ENCODE measurements at places on chromosomes 3 and 15.
A peak's percentile ranks its signal among the peaks of the same experiment; 100 is the strongest.

DNA sequence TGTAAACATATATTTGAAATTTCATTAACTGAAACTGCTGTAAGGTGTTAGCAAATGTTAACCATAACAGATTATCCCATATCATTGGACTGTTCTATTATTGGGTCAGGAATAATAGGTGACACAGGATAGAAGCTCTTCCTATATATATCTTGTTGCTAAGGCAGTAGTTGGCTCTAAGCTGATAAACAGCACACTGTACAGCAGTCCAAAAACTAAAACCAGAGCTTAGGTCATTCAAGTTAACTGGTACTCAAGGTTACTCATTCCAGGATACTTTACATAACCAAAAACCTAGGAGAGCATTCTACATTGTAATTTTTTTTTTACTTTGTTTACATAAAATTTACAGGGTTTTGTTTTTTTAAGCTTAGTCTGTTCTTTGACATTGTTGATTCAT lies 8.9 kb downstream of the DNAJC19 start:
- peaks cover 20% of the 10 kb centered on the region for H3K36me3 ChIP-seq
- no peak overlapping the region for H3K27ac ChIP-seq
- no peaks in the 10 kb centered on the region for H3K4me1 ChIP-seq
- H3K4me3 ChIP-seq: no peak overlapping the region

GRCh38 chr3:29279286-29279685 lies 1.6 kb upstream of the RBMS3 start:
- H3K4me3 ChIP-seq: no peak overlapping the region
- H3K4me1 ChIP-seq: peaks cover 8% of the 10 kb centered on the region
- no peak for DNase-seq

DNA sequence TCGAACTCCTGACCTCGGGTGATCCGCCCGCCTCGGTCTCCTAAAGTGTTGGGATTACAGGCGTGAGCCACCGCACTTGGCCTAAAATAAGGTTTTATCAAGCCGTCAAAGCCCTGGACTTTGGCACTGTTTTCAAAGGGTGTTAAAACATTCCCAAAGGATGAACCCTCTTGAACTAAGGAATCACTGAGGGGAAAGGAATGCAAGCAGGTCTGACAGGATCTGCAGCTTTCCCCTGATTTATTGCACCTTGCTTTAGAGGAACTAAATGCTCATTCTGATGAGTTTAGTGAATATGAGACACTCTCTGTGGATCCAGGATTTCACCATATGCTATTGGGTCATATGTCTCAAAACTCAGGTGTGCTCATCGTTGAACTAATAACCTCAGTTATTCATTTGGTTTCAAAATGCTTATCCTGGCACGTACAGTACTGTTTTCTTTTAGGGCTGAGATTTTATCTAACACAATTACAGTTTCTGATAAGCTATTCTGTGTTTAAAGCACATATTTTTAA lies 63.0 kb upstream of the TSC22D2 start:
- H3K36me3 ChIP-seq: no peaks in the 10 kb centered on the region
- H3K4me1 ChIP-seq: peaks cover 4% of the 10 kb centered on the region
- no peaks in the 10 kb centered on the region for H3K27me3 ChIP-seq
- H3K4me3 ChIP-seq: no peak overlapping the region
- DNase-seq: peak; percentile 95

- no peaks in the 10 kb centered on the region for H3K27me3 ChIP-seq
- H3K36me3 ChIP-seq: peaks cover 4% of the 10 kb centered on the region
- no peak overlapping the region for H3K4me3 ChIP-seq
- DNase-seq: no peak
These were observed 35.5 kb downstream of the CRTAP start for GRCh38 chr3:33149342-33149741.

- H3K27ac ChIP-seq: no peak overlapping the region
- H3K4me1 ChIP-seq: peaks cover 5% of the 10 kb centered on the region
- no peaks in the 10 kb centered on the region for H3K27me3 ChIP-seq
These were observed 24.0 kb downstream of the THSD4 start for GRCh38 chr15:71139241-71139640.

GRCh38 chr3:16739541-16740105 lies 134.4 kb upstream of the DAZL start:
- H3K27ac ChIP-seq: no peak overlapping the region
- H3K27me3 ChIP-seq: no peaks in the 10 kb centered on the region
- H3K4me3 ChIP-seq: no peak overlapping the region

- DNase-seq: no peak
- no peaks in the 10 kb centered on the region for H3K27me3 ChIP-seq
- H3K36me3 ChIP-seq: no peaks in the 10 kb centered on the region
- H3K4me1 ChIP-seq: no peaks in the 10 kb centered on the region
- no peak overlapping the region for H3K4me3 ChIP-seq
These were observed 92.8 kb downstream of the TFG start for GRCh38 chr3:100802126-100802525.

DNA sequence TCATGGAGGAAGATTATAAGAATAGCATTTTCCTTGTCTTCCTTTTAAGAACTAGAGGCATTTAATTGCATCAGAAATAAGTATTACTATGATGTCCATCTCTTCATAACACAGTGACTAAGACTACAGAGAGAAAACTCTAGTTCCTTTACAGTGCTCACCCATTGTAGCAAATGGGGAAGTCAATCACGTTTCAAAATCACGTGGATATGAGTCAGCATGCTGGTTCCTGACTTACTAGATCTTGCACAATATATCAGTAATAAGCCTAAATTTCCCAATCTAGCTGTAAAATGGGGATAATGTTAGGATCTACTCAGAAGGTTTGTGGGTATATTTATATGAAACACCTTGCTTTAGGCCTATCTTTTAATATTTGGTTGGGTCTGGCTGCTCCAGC lies 254.8 kb upstream of the EOMES start:
- no peaks in the 10 kb centered on the region for H3K36me3 ChIP-seq
- no peaks in the 10 kb centered on the region for H3K4me1 ChIP-seq
- no peak for DNase-seq
- no peak overlapping the region for H3K4me3 ChIP-seq
- H3K27me3 ChIP-seq: no peaks in the 10 kb centered on the region
- H3K27ac ChIP-seq: no peak overlapping the region

DNA sequence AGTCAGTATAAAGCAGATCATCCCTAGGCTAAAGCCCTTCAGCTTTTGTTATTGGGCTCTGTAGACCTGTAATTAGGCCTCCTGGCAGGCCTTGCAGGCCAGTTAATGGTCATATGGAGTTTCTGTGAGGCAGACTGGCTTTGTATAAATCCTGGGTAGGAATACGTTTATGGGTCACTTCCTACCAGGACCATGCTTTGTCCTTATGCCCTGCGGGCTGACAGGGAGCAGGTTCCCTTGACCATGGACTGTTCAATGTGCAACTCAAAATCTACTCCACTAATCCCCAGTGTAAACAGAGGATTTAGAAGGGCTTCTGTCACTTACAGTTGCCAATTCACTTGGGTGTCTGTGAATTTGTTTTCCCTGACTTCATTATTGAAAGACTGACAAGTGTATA lies 202.7 kb upstream of the MLF1 start:
- no peak overlapping the region for H3K27ac ChIP-seq
- no peaks in the 10 kb centered on the region for H3K4me1 ChIP-seq
- H3K36me3 ChIP-seq: no peaks in the 10 kb centered on the region
- DNase-seq: no peak
- H3K4me3 ChIP-seq: no peak overlapping the region
- no peaks in the 10 kb centered on the region for H3K27me3 ChIP-seq

DNA sequence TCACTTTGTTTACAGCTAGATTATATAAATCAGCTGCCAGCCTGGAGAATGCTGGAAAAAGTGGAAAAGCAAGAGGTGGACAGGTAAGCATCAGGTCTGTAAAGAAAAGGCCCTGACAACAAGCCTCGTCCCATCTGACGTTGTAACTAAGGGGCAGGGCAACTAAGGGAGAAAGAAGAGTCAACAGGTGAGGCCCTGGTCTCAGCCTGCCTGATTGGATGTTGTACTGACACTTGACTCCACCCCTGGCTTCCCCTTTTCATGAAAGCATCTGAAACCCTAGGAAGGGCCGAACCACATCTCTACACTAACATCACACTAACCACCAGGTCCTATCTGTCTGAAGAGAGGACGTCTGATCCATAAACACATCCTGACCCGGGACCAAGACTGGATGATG lies 357.6 kb upstream of the CFAP20DC start:
- no peaks in the 10 kb centered on the region for H3K4me1 ChIP-seq
- no peak overlapping the region for H3K27ac ChIP-seq
- H3K4me3 ChIP-seq: no peak overlapping the region
- no peaks in the 10 kb centered on the region for H3K36me3 ChIP-seq
- no peak for DNase-seq

DNA sequence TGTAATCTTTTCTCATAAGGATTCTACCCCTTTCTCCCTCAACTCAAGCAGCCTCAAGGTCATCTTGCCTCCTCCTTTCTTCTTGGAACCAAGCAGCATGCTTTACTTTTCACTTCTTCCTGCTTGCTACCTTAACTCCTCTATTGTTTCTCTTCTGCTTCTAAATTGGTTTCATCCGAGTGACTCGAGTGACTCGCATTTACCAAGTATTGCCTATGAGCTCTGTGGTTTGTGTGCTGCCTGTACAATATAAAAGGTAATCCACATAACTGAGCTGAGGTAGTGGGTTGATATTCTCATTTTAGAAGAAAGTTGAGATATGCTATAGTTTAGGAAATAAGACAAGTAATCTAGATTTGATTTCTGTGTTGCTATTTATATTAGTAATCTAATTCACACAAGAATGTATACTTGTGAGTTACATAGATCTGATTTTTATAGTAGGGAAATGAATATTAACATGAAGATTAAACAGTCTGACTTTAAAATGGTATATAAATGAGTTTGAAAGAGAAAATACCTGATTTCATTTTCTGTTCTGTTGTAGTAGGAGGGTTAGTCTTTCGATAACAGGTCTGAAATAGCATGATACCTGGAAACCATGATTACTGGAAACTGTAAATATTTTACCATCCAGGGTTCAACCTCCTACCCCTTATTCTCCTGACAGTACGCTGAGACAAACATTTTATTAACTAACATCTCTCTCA lies 5.5 kb downstream of the HHLA2 start:
- DNase-seq: no peak
- peak overlapping the region; percentile 26 for H3K27ac ChIP-seq
- no peaks in the 10 kb centered on the region for H3K27me3 ChIP-seq
- H3K4me3 ChIP-seq: no peak overlapping the region
- H3K36me3 ChIP-seq: no peaks in the 10 kb centered on the region

DNA sequence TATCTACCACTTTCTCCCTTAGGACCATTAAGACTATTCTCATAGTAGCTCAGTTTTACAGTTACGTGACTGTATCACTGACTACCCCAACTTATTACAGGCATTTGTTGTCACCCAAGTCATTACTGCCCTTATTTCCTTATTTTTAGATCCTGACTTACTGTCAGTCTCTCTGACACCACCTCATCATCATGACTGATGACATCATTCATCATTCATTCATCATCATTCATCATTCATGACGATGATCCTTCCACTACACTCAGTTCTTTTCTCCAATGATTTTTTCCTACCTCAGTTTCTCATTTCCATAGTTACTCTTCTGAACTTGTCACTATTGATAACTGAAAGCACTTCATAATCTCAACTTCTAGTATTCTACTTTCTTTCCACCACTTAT lies 83.8 kb downstream of the ADAM10 start:
- no peak for DNase-seq
- H3K4me1 ChIP-seq: peaks cover 7% of the 10 kb centered on the region
- no peak overlapping the region for H3K27ac ChIP-seq
- H3K27me3 ChIP-seq: no peaks in the 10 kb centered on the region
- H3K4me3 ChIP-seq: no peak overlapping the region

- no peak for DNase-seq
- no peak overlapping the region for H3K27ac ChIP-seq
- H3K4me3 ChIP-seq: no peak overlapping the region
These were observed 40.9 kb upstream of the CCDC80 start for GRCh38 chr3:112681822-112682325.

- H3K4me1 ChIP-seq: no peaks in the 10 kb centered on the region
- H3K27ac ChIP-seq: no peak overlapping the region
- H3K36me3 ChIP-seq: no peaks in the 10 kb centered on the region
- no peaks in the 10 kb centered on the region for H3K27me3 ChIP-seq
- peak; percentile 21 for DNase-seq
These were observed 181.8 kb downstream of the PDCD6IP start for GRCh38 chr3:33980252-33980651.

- H3K27ac ChIP-seq: peak overlapping the region; percentile 60
- H3K4me3 ChIP-seq: no peak overlapping the region
- peaks cover 16% of the 10 kb centered on the region for H3K4me1 ChIP-seq
These were observed 37.7 kb downstream of the LDHAL6B start for GRCh38 chr15:59244337-59244736.

Data from large intestine (tissue), 12 donors.